ENCODE measurements at places on chromosomes 11 and 22.

DNA sequence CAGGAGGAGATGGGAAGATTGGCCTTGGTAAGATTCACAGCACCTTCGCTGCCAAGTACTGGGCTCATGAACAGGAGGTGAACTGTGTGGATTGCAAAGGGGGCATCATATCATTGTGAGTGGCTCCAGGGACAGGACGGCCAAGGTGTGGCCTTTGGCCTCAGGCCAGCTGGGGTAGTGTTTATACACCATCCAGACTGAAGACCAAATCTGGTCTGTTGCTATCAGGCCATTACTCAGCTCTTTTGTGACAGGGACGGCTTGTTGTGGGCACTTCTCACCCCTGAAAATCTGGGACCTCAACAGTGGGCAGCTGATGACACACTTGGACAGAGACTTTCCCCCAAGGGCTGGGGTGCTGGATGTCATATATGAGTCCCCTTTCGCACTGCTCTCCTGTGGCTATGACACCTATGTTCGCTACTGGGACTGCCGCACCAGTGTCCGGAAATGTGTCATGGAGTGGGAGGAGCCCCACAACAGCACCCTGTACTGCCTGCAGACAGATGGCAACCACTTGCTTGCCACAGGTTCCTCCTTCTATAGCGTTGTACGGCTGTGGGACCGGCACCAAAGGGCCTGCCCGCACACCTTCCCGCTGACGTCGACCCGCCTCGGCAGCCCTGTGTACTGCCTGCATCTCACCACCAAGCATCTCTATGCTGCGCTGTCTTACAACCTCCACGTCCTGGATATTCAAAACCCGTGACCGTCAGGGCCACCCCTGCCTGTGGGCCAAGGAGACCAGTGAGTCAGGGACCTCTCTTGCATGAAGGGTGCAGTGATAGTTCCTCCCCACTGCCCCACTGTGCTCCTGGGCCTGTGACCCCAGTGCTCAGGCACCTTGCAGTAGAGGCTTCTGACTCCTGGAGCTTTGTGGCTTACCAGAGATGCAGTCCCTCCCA, 83.6 kb downstream of the BCR start:
- no peak for DNase-seq

- no peak for DNase-seq
Measured at GRCh38 chr11:74896311-74896710, 52.6 kb downstream of the XRRA1 start.

GRCh38 chr22:43707648-43708047, 104.5 kb downstream of the EFCAB6 start:
- DNase-seq: no peak

DNA sequence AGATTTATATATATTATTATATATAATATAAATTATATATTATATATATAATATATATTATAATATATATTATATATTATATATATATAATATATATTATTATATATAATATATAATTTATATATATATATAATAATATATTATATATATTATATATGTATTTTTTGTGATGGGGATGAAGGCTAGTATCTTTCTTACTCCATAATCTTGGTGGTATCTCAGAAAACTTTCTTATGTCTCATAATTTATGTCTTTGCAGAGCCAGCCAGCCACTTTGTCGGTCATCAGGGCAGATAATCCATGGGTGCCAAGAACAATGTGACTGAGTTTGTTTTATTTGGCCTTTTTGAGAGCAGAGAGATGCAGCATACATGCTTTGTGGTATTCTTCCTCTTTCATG, at the start of gene OR4S1:
Gene OR4S1, plus strand, starts transcription at position 301 of the 400 bp plus-strand sequence. Its CDS starts 0 bp downstream, at position 301.
- DNase-seq: no peak
